D341Med (cell line): ENCODE measurements at places on chromosomes 13 and 19.

- no peak for DNase-seq
These were observed 4.1 kb downstream of the SPACA6 start for GRCh38 chr19:51697169-51697776.

GRCh38 chr19:45075301-45076028 lies 813 bp downstream of the ZNF296 start:
- peak; percentile 68 for DNase-seq

GRCh38 chr19:16470911-16471811 lies 609 bp downstream of the EPS15L1 start:
- peak; percentile 53 for DNase-seq

GRCh38 chr13:111006506-111007031 lies 91.7 kb upstream of the ANKRD10 start:
- no peak for DNase-seq

- DNase-seq = no peak
These were observed 7.5 kb upstream of the C1QTNF9 start for GRCh38 chr13:24301911-24302310.

GRCh38 chr13:113931841-113932459 lies 41.9 kb downstream of the C13orf46 start:
- no peak for DNase-seq

GRCh38 chr13:62919491-62919890 lies 1503.8 kb upstream of the PCDH20 start:
- no peak for DNase-seq

GRCh38 chr13:98441056-98441676 lies 135.7 kb downstream of the STK24 start:
- no peak for DNase-seq

DNA sequence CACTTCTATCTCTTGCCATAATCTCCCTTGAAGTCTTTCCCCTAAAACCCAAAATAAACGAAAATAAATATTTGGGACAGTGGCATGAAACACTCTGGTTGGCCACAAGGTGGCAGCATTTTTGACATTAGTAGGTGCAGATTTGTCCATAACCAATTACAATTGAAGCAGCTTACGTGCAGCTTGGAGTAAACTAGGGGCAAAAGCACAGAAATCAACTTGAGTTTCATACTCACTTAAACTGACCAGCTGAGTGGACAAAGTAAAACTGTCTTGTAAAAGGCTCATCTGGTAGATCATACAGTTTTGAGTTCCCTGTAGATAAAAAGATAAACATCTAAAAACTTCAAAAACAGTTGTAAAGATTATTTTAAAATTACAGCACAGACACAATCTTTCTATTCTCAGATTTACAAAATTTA lies 18.8 kb downstream of the PDCD5 start:
- peak; percentile 62 for DNase-seq

- DNase-seq = no peak
These were observed 44.7 kb downstream of the DHRS12 start for GRCh38 chr13:51759240-51759639.

GRCh38 chr13:112509190-112509589 lies 78.8 kb downstream of the TUBGCP3 start:
- no peak for DNase-seq

DNA sequence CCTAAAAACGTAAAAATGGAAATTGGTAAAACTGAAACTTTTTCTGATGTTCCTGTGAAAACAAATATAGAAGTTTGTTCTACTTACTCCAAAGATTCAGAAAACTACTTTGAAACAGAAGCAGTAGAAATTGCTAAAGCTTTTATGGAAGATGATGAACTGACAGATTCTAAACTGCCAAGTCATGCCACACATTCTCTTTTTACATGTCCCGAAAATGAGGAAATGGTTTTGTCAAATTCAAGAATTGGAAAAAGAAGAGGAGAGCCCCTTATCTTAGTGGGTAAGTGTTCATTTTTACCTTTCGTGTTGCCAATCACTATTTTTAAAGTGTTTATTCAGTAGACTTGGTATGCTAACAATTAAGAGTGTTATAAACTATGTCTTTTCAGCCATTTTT lies 25.6 kb downstream of the BRCA2 start:
- no peak for DNase-seq

- DNase-seq = no peak
These were observed 11.1 kb upstream of the LILRA5 start for GRCh38 chr19:54324071-54324470.

DNA sequence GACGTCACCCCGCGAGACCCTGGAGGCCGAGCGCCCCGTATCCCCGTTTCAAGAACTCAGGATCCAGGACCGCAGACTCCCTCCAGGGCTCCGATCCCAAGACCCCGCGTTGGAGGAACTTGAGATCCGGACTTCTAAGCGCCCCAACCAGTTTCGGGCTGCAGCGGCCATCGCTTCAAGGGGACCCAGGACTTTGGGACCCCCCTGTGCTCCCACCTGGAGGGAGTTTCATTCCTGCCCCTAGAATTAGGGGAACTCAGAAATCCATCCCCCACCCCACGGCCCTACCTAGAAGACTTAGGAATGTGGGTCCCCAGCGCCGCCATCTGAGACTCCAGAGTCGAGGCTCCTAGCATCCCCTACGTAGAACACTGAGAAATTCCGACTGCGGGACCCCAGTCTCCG lies 400 bp downstream of the PLEKHG2 start:
- DNase-seq = no peak

DNA sequence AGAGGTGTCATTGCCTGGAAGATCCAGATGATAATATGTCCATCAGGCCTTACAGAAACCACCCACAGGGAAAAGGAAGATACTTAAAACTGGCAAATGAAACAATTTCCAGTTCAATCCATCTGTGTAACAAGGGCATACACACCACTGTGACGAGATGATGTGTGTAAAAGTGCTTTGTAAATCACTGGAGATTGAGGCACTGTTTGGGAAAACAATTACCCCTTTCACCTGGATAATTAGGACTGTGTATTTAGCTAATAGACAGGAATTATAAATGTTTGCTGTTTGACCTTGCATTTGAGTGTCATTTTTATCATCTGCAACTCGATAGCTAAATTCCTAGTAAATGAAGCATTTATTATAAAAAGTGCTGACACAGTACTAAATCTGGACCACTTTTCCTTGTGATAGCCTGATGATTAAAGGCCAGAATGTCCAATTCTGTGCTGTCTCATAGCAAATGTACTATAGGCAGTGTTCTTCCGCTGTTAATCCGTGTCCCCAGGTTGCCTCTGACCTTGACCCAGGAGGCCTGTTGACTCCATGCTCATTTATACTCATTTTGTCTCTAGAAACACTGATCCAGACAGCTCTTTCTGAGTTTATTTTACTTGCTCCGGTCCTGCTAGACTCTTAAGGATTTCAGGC lies 105.8 kb downstream of the LACC1 start:
- no peak for DNase-seq

GRCh38 chr19:57241176-57241575 lies 744 bp downstream of the ZNF805 start:
- no peak for DNase-seq

DNA sequence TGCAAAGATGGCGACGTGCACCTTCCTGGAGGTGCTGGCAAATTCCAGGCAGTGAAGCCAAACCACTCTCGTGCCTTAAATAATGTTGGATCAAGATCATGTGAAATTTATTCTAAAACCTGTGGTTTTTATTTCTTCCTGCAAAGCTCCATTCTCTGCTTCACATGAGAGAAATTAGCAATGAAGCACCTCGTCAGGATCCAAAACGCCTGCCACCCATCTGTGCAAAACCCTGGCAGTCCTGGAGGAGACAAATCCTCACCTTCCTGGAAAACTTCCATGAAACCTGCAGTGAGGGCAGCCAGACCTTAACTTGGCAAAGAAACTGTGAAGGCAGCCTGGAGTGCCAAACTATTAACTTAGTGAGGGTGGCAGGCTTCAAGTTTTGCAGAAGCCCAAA lies 47.6 kb downstream of the CHST8 start:
- no peak for DNase-seq

GRCh38 chr19:49387936-49388372 lies at the start of gene KASH5:
Gene KASH5 (plus strand): TSS chr19:49388249. CDS start chr19:49390884, 2,635 bp downstream.
- no peak for DNase-seq

GRCh38 chr13:63279136-63279535 lies 1863.5 kb upstream of the PCDH20 start:
- DNase-seq = no peak

DNA sequence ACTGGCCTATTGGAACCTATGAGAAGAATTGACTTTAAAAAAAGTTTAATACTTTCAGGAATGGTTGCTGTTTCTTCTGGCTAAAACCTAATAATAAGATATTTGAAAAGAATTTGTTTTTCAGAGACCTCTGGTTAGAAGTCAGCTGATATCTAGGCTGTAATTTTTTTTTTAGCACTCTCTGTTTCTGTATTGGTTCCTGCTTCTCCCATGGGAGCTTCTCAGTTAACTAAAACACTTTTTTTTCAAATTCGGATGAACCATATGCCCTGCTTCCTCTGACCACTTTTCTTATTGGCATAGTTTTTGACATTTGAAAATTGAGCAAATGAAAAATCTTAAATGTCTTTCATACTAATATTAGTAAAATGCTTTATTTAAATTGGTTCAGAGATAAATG lies 163.5 kb upstream of the SLC10A2 start:
- no peak for DNase-seq

DNA sequence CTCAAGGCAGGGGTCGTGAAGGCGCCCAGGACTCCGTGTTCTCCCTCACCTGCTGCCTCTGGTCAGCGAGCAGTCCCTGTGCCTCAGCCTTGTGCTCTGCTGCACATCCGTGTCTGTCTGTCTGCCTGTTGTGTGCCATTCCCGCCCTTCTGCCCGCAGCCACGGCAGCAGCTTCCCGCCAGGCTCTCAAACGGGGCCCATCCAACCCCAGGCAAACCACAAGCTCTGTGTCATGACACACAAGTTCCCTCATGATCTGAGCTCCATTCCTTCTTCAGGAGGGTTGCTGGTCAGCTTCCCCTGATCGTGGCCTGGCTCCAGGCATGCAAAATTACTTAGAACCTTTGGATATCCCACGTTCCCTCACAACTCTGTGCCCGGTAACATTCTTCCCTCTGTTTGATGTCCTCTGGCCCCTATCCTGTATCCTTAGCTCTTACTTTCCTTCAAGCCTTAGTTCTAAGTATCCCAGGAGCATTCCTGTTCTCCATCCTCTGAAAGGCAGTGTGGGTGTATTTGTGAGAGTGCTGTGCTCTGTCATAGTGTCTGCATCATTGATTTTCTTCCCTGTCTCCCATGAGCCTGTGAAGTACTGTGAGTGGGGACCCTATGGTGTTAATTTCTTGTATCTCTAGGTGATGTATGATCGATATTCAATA lies 3.2 kb downstream of the GPR183 start:
- no peak for DNase-seq

GRCh38 chr19:2805261-2805900 lies 14.3 kb upstream of the ZNF554 start:
- DNase-seq = peak; percentile 17

DNA sequence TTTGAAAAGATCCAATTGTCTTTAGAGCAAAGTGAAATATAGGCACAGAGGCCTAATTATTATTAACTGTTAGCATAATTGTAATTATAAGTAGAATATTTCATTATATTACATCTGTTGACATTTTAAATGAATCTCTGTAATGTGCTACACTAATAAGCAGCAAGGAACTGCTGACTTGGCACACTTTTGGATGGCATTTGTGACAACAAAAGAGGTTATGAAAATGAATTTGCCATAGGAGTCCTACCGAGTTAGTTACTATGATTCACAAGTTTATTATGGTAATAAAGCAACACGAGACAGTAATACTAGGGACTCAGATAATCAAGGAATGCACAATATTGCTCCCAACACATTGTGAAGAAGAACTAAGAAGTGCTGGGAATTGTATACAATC lies 213.8 kb upstream of the PCDH9 start:
- no peak for DNase-seq

GRCh38 chr19:47878906-47879305 lies 7.2 kb downstream of the SULT2A1 start:
- DNase-seq = no peak

DNA sequence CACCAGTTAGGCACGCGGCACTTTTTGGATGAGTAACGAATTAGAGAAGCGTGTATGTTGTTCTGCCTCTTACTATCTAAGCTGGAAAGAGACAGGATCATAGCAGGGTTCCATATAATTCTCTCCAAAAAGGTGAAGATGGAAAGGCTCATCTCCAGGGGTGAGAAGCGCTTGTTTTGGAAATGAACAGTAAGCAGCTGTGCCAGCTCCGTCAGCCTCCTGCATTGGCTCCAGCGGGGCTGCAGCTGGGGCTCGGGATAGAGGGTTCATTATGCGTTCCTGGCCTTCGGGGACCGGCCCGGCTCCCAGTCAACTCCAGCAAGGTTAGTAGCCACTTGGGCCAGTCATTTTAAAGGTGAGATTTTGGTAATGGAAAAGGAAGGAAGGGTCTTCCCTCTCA lies 155.5 kb downstream of the COL4A1 start:
- no peak for DNase-seq

DNA sequence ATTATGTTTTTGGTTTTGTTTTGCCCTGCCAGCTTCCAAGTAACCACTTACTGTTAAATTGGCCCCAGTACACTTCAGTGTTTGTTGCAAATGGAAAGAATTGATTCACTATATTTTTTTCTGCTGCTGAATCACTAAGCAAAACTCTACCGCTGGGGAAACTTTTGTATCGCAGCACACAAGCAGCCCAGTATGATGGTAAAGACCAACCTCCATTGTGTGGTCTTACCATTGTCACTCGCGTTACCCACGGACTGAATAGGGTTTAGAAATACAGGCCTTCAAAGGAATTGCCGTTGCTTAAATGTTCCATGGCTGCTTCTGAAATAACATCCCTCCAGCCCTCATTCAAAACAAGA lies 7.9 kb downstream of the SPATA13 start:
- DNase-seq = no peak

DNA sequence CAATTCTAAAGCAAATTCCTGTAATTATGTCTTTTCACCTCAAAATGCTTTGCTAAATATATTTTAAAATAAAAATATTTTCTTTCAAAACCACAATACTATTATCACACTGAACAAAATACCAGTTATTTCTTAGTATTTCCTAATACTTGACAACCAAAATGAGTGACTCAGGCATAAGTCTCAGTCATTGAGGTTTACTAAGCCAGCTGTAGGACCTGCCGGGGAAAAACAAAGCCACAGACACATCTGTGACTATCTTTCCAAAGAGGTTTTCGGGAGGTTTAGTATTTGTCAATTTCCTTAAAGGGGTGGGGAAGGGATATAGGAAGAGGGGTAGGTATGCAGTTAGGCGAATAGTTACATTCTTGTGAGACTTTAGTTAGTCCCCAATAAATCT lies 3.2 kb upstream of the ZNF235 start:
- DNase-seq = no peak

- DNase-seq = no peak
These were observed 5.4 kb downstream of the KCTD4 start for GRCh38 chr13:45195421-45195820.

DNA sequence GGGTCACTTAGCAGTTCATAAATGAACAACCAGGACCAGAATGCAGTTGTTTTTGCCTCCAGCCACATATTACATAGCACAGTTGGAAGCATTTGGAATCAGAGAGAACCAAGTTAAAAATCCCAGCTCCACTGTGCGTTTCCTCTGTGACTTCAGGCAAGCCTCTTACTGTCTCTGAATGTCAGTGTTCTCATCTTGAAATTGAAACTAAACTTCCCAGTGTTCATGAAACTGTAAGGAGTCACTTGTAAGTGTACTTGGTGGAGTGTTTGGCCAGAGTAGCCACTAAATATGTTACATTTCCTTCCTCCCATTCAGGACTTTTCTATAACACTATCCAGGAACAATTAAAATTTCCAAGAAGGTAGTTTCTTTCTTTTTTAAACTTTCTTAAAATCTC lies 276.8 kb downstream of the KCNRG start:
- no peak for DNase-seq

GRCh38 chr13:62524498-62524897 lies 1108.8 kb upstream of the PCDH20 start:
- no peak for DNase-seq
